ENCODE measurements at places on chromosomes 5 and 9.

DNA sequence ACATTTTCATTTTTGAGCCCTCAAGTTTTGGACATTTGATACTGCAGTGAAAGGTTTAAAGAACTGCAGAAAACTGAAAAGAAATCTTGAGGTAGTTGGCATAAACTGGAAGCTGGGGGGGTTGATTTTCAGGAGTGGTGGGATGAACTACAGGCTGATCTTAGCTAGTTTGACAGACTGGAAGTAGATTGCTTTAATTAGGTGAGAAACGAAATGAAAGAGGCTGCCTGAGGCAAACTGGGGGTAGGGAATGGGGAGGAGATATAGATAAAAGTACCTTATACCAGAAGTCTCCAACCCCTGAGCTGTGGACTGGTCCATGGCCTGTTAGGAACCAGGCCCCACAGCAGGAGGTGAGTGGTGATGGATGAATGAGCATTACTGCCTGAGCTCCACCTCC lies 101.4 kb upstream of the SPEF2 start:
- no peak for DNase-seq

DNA sequence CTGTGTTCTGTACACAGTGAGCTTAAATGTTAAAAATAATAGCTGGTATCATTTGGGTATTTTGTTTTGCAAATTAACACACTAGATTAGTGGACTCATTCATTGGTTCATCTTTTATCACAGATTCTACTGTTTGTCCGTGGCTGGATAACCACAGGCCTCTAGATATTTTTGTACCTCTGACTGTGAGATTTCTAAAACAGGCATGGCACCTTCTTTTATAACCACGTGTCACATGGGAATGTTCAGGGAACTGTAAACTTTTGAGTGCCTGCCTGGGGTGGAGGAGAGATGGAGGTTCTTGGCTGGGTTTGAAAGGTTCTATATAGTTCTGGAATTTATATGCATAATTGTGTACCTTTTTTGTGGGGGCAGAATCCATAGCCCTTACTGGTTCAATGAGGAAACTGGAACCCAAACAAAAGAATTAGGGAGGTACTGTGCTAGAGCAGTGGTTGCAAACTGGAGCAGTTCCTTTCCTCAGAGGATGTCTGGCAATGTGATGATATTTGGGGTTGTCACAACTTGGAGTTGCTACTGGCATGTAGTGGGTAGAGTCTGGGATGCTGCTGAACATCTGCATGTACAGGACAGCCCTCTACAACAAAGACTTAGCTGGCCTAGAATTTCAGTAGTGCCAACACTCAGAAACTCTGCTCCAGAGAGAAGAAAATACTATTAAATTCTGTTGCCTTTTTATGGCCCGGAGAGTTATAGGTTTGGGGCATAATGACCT lies 16.9 kb downstream of the TLE4 start:
- DNase-seq = no peak

DNA sequence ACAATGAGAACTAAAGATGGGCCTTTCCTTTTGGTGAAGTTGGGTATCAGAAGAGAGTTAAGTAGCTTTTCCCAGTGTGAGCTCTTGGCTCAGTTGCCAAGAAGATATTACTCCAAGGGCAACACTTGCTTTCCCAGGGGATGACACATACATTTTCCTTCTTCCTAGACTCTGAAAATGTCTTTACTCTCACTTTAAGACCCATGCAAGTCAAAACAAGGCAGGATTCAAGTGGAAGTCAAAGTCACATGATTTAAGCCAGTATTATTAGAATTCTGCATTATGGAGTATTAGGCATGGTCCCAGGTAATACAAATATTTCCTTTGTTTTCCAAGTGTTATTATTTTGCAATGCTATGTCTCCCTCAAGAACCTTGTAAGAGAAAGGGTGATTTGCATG lies 175.1 kb downstream of the PPP2R2B start:
- no peak for DNase-seq

GRCh38 chr9:93920131-93920800 lies 34.9 kb downstream of the BARX1 start:
- no peak for DNase-seq

GRCh38 chr9:77672183-77672582 lies 24.1 kb upstream of the GNA14 start:
- DNase-seq = no peak

- no peak for DNase-seq
Measured at GRCh38 chr9:79046401-79046800, 525.4 kb upstream of the TLE4 start.

DNA sequence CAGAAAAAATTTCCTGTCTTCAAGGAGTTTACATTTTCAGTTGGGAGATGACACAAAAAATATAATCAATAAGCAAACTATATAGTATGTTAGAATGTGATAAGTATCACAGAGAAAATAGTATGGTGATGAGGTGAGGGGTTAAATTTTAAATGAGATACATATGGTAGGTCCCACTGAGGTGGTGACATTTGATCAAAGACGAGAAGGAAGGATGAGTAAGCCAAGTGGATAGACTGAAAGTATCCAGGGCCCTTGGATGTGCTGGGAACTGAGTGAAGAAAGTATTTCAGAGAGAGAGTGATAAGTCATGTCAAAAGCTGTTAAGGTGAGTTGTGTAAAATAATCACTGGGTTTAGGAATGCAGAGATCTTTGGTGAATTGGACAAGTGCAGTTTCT lies 3.5 kb downstream of the CCDC192 start:
- no peak for DNase-seq

GRCh38 chr9:101254733-101255433 lies 129.9 kb downstream of the BAAT start:
- no peak for DNase-seq

DNA sequence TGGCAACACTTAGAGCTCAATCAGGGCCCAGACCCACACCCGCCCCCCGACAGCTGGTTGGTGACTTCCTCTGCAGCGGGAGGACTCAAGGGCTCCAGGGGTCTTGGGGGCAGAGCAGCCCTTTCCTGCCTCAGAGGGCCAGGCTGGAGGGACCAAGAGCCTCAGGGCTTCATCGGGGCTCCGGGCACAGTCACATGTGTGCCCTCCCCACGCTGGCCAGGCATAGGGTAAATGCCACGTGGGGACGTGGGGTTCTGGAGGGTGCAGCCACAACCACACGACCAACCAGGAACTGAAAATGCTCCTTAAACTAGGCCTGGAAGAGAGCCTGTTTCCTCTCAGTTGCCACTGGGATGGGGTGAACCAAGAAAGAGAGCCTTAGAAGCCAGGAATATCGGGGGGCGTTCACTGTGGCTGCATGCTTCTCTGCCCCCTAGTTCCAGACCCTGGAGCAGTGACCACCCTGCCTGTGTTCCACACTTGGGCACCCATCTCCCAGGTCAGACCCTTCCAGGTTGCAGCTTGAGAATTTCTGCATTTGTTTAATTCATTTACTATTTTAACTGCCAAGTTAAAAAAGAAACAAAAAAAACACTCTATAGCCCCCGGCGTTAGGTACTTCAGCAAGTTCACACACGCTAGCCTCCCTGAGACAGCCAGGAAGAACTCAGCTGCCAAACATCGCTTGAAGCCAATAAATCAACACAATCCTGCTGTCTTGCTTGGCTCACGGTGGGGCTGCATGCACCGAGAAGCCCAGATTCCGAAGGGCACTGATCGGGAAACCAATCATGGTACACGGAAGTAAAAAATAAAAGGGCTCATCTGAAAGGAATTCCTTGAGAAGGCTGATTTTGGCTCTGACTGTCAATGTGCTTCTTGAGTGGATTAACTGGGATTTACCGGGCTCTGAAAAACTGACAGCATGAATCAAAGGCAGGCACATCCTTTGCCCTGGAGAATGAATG lies 56.1 kb upstream of the PHYKPL start:
- DNase-seq = no peak

DNA sequence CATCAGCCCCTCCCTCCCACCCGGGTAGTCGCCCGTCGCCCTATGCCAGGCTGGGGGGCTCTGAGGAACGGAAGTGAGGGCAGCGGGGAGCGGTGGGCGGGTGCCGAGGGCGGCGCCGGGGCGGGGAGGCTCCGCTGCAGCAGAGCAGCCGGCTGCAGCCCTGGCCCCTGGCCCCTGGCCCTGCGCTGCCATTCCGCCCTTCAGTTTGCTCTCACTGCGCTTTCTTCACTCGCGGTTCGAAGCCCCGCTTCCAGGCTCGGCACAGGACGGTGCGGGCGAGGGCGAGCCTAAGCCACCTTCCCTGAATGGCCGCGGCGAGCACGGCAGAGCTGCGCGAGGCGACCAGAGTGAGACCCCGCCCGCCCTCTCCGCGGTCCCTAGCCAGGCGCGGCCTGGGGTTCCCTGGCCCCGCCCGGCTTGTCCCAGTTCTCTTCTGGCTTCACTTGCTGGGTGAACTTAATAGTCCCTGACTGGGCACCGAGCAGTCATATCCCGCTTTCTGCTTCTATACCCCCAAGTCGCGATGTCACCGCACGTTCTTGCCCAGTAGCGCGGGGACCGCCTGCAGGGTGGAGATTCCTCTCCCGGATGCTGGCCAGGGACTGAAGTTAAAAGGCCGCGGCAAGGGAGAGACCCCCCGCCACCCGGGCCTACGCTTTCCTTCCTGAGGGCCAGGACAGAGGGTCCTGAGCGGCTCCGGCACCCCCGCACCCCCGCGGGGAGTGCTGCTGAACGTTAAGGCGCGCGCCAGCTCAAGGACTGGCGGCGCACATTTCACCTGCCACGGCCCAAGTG lies 623 bp upstream of the TRIM36 start:
- DNase-seq = no peak

- DNase-seq = no peak
Measured at GRCh38 chr9:75607521-75607920, 283.0 kb upstream of the PCSK5 start.

- DNase-seq = no peak
Measured at GRCh38 chr9:130575514-130575913, 3.9 kb upstream of the FUBP3 start.

DNA sequence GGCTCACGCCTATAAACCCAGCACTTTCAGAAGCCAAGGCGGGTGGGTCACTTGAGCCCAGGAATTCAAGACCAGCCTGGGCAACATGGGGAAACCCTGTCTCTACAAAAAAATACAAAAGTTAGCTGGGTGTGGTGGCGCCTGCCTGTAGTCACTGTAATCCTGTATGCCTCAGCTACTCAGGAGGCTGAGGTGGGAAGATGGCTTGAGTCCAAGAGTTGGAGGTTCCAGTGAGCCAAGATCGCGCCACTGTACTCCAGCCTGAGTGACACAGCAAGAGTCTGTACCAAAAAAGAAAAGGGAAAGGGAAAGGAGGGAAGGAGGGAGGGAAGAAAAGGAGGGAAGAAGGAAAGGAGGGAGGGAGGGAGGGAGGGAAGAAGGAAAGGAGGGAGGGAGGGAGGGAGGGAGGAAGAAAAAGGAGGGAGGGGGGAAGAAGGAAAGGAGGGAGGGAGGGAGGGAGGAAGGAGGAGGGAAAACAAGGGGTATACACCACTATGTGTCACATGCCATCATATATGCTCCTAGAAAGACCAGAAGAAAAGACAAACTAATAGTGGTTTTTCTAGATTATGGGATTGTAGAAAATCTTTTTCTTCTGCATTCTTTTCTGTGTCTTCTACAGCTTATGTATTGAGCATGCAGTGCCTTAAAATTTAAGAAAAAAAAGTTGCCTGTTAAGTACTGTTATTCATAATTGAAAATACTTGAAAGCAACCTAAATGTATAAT lies 240.1 kb downstream of the DENND1A start:
- DNase-seq = no peak

- DNase-seq = no peak
Measured at GRCh38 chr5:68770551-68770950, 323.3 kb upstream of the SLC30A5 start.
